Esophagus muscularis mucosa (tissue), 4 donors: ENCODE measurements at places on chromosomes 11 and 22. TPM values are rescaled to one million over a fixed set of nuclear protein-coding genes. Genes with fewer than 3 reads are reported as not detected.

GRCh38 chr11:34667810-34668582, 47.1 kb downstream of the EHF start:
- H3K36me3 ChIP-seq = no peaks in the 10 kb centered on the region
- no peak for DNase-seq
- H3K4me3 ChIP-seq = no peak overlapping the region
- peaks cover 6% of the 10 kb centered on the region for H3K27me3 ChIP-seq

DNA sequence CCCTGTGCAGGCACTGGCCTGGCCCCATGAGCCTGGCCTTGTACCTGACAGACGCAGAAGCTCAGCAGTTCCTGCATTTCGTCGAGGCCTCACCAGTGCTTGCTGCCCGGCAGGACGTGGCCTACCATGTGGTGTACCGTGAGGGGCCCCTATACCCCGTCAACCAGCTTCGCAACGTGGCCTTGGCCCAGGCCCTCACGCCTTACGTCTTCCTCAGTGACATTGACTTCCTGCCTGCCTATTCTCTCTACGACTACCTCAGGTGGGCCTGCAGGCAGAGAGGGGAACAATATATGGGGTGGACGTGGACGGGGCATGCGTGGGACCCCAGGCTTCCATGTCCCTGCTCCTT, 4.9 kb downstream of the LARGE2 start:
- no peak overlapping the region for H3K4me3 ChIP-seq
- peaks cover 11% of the 10 kb centered on the region for H3K36me3 ChIP-seq
- H3K4me1 ChIP-seq = peaks cover 11% of the 10 kb centered on the region
- DNase-seq = no peak
- H3K27ac ChIP-seq = no peak overlapping the region
- H3K27me3 ChIP-seq = peaks cover 12% of the 10 kb centered on the region

DNA sequence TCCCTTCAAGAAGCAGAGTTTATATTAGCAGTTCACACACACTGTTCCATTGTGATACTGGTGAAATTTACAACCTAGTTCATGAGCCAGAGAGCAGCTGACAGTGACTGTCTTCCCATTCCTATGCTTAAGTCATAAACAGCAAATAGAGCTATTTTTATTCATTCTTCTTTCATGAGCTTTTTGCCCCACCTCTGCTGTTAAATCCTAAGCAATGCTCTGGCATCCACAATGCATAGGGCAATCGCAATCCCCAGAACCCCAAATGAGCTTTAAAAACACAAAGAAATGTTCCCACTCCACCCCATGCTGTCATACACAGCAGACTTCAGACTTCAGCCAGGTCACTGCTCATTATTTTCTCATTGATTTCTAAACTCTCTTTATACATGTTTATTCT, 307.5 kb downstream of the ETS1 start:
- peaks cover 13% of the 10 kb centered on the region for H3K4me1 ChIP-seq
- DNase-seq = no peak
- H3K36me3 ChIP-seq = no peaks in the 10 kb centered on the region
- H3K27ac ChIP-seq = no peak overlapping the region
- no peaks in the 10 kb centered on the region for H3K27me3 ChIP-seq

DNA sequence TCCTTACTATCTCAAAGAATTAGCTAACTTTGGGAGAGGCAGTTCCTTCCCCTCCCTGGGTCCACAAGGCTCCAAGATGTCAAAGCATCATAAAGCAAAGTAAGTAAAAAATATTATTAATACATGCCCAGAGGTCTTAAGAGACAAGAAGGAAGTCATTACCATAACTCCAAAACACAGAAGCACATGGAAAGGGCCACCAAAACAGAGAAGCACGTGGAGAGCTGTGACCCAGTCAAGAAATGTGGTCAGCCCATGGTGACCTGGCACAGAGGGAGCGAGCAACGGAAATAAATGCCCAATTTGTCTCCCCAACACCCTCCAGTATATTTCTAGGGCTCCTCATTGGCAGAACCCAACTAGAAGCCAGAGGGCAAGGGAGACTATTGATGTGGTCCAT, 277.5 kb upstream of the API5 start:
- H3K36me3 ChIP-seq = no peaks in the 10 kb centered on the region
- H3K27me3 ChIP-seq = no peaks in the 10 kb centered on the region
- H3K4me1 ChIP-seq = no peaks in the 10 kb centered on the region
- no peak overlapping the region for H3K4me3 ChIP-seq
- H3K27ac ChIP-seq = no peak overlapping the region
- DNase-seq = no peak

GRCh38 chr11:70183032-70183431, 20.1 kb upstream of the FADD start:
- H3K4me3 ChIP-seq = no peak overlapping the region
- no peaks in the 10 kb centered on the region for H3K27me3 ChIP-seq
- H3K4me1 ChIP-seq = no peaks in the 10 kb centered on the region
- H3K27ac ChIP-seq = no peak overlapping the region
- no peak for DNase-seq
- H3K36me3 ChIP-seq = peaks cover 3% of the 10 kb centered on the region

- H3K27me3 ChIP-seq = no peaks in the 10 kb centered on the region
- no peak for DNase-seq
- H3K4me3 ChIP-seq = no peak overlapping the region
- H3K36me3 ChIP-seq = no peaks in the 10 kb centered on the region
Observed at GRCh38 chr11:110955776-110956175, 243.5 kb upstream of the ARHGAP20 start.

The TMEM45B gene
- not detected for total RNA-seq

DNA sequence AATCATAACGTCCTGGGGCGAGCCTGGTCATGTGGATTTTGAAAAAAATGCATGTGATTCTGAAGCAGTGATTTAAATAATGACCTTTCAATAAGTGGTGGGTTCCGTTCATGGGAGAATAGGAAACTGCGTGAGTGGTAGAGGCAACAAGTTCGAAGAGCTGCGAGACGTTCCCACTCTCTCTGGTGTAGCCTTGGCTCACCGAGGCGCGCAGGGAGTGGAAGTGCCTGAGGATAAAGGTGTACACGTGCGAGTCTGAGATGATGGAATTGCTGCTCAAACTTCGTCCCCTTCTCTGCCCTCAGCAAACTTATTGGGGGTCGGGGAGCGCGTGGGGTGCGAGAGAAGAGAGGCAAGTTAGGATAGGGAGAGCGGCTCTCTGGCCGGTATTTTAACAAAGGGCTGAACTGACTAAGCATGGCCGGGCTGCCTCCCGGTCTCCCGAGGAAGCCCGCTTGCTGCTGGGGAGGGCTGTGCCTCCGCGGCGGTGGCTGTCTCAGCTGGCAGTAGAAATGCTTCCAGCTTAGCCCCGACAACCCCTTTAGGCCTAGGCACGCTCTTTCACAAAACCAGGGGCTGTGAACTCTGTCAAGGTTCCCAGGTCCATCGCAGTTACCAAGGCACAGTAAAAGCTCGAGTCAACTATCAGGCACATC, 875 bp upstream of the STT3A start:
- H3K4me3 ChIP-seq = peak overlapping the region; percentile 81
- H3K27ac ChIP-seq = peak overlapping the region; percentile 95
- no peaks in the 10 kb centered on the region for H3K27me3 ChIP-seq

- DNase-seq = no peak
- H3K27me3 ChIP-seq = no peaks in the 10 kb centered on the region
- H3K4me1 ChIP-seq = no peaks in the 10 kb centered on the region
- H3K36me3 ChIP-seq = no peaks in the 10 kb centered on the region
Observed at GRCh38 chr11:36558571-36559413, 9.0 kb upstream of the RAG1 start.

The GRAP2 gene
- total RNA-seq = 1.4 TPM

- H3K27me3 ChIP-seq = no peaks in the 10 kb centered on the region
- DNase-seq = no peak
- H3K27ac ChIP-seq = peak overlapping the region; percentile 95
- peaks cover 20% of the 10 kb centered on the region for H3K4me1 ChIP-seq
- H3K4me3 ChIP-seq = peak overlapping the region; percentile 87
- no peaks in the 10 kb centered on the region for H3K36me3 ChIP-seq
Observed at GRCh38 chr11:130315354-130315970, 745 bp upstream of the ZBTB44 start.

The MRPL48 gene
- 8.9 TPM for total RNA-seq

GRCh38 chr11:2234963-2235362, 35.4 kb downstream of the ASCL2 start:
- no peak overlapping the region for H3K27ac ChIP-seq
- no peaks in the 10 kb centered on the region for H3K4me1 ChIP-seq
- no peaks in the 10 kb centered on the region for H3K36me3 ChIP-seq
- no peak overlapping the region for H3K4me3 ChIP-seq

The SSH3 gene
- total RNA-seq = 42.3 TPM

DNA sequence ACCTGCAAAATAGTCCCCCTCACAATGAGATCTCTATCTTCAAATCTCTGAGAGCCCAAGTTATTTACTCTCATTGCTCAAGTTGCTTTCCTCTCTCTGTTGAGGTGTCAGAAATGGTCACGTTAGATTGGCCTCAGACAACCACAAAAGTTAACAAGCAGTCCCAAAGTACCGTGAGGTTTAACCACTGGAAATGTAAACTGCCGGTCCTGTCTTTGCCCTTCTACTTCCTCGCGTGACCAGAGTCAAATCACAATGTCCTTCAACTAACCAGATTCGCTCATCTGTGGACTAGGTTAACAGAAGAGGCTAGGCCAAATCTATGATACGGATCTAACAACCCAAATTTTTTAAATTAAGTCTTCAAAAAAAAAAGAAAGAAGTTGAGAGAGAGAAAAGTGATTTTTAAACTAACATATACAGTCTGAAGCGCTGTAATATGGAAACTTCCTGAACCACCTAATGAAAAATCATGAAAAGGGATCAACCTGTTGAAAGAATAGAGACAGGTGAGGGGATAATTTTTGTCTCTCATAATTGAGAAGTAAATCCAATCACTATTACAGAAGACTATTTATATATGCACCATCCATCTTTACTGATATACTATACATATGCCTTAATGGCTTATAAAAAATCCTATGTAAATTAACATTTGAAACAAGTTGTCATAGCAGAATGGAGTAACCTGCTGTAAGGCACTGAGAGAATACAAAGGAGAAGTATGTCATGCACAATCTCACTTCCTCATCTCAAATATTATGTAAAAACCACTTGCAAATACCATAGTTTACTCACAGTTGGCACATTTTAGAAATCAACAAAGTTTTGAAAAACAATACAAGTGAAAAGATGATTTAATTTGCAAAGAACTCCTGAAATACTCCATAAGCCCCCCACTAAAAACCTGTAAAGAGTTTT, 3.3 kb upstream of the JAML start:
- H3K36me3 ChIP-seq = peaks cover 3% of the 10 kb centered on the region
- no peaks in the 10 kb centered on the region for H3K4me1 ChIP-seq
- H3K27me3 ChIP-seq = no peaks in the 10 kb centered on the region
- DNase-seq = no peak

GRCh38 chr11:30434901-30435300, 112.0 kb downstream of the ARL14EP start:
- no peaks in the 10 kb centered on the region for H3K36me3 ChIP-seq
- no peak overlapping the region for H3K4me3 ChIP-seq
- no peak for DNase-seq
- H3K4me1 ChIP-seq = peaks cover 15% of the 10 kb centered on the region

- no peaks in the 10 kb centered on the region for H3K4me1 ChIP-seq
- DNase-seq = no peak
- H3K4me3 ChIP-seq = no peak overlapping the region
- no peaks in the 10 kb centered on the region for H3K36me3 ChIP-seq
Observed at GRCh38 chr11:83782329-83782728, 496.2 kb upstream of the CCDC90B start.

DNA sequence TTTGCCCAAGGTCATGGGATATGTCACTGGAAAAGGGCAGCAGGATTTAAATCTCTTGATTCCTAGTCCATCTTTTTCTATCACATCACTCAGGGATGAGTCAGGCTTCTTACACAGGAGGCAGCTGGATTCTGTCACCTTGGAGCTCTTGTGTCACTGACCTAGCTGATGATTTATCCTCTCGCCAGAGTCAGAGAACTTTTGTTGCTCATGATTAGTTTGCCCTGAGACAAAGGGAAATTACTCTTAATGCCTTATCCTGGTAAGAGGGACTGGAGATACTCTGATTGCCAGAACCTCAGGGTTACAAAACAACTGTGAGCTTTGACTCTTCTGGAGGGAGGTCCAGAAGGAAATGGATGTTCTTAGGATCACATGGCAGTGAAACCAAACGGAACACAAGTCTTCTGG, 10.1 kb downstream of the COA4 start:
- H3K27me3 ChIP-seq = no peaks in the 10 kb centered on the region
- no peaks in the 10 kb centered on the region for H3K36me3 ChIP-seq
- H3K4me3 ChIP-seq = no peak overlapping the region
- no peak for DNase-seq
- H3K4me1 ChIP-seq = no peaks in the 10 kb centered on the region

- H3K4me3 ChIP-seq = no peak overlapping the region
- DNase-seq = no peak
- H3K27ac ChIP-seq = no peak overlapping the region
- no peaks in the 10 kb centered on the region for H3K27me3 ChIP-seq
- H3K36me3 ChIP-seq = no peaks in the 10 kb centered on the region
- no peaks in the 10 kb centered on the region for H3K4me1 ChIP-seq
Observed at GRCh38 chr22:22954656-22955055, 67.0 kb downstream of the IGLL5 start.

The RAB38 gene
- 2.1 TPM for total RNA-seq

The PGA3 gene
- total RNA-seq = 0.33 TPM

GRCh38 chr11:104124979-104125378, 39.0 kb downstream of the PDGFD start:
- H3K27me3 ChIP-seq = no peaks in the 10 kb centered on the region
- H3K4me3 ChIP-seq = no peak overlapping the region
- H3K4me1 ChIP-seq = no peaks in the 10 kb centered on the region
- H3K36me3 ChIP-seq = no peaks in the 10 kb centered on the region
- no peak for DNase-seq

- H3K4me3 ChIP-seq = no peak overlapping the region
- no peaks in the 10 kb centered on the region for H3K27me3 ChIP-seq
- H3K36me3 ChIP-seq = no peaks in the 10 kb centered on the region
- no peak for DNase-seq
Observed at GRCh38 chr11:95699631-95700470, 89.7 kb downstream of the FAM76B start.

DNA sequence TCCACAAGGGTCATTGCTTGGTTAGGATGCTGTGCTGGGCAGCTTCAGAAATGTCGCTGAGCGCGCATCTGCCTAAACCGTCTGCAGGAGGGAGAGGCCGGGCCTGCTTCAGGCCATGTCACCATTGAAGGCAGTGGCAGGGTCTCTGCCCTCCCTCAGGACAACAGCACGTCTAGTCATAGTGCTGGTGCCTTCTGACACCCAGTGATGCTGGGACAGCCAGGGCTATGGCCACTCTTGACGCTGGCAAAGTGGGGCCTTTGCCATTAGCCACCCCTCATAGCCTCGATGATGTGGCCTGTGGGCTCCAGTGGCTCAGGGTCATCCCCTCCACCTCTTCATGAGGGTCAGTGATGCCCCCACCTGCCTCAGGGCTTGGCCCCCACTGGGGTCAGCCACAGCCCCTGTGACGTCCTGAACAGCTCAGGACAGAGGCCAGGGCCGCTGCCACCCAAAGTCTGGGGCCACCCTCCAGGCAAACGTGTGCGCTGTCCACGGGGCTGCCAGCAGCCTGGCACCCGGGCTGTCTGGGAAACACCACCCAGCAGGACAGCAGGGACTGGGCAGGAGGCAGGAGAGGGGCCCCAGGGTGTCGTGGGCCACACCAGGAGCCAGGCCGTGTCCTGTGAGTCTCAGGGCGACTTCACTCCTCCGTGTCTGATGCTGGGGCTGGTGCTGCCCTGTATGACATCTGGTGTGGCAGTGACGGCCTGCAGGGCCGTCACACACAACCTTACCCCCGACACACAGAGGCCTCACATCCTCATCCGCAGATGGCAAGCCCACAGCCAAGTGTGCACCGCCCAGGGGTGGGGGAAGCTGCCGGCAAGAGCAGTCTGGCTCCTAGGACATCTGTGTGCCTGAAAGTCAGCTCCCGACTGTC, 42.5 kb downstream of the CERK start:
- peaks cover 100% of the 10 kb centered on the region for H3K36me3 ChIP-seq
- no peaks in the 10 kb centered on the region for H3K4me1 ChIP-seq

GRCh38 chr11:31809857-31810778, 1.0 kb downstream of the PAX6 start:
- H3K27me3 ChIP-seq = peaks cover 96% of the 10 kb centered on the region
- peaks cover 69% of the 10 kb centered on the region for H3K4me1 ChIP-seq
- no peaks in the 10 kb centered on the region for H3K36me3 ChIP-seq
- H3K27ac ChIP-seq = no peak overlapping the region
